ENCODE measurements at places on chromosomes 2 and 18.

- no peak for DNase-seq
Measured at GRCh38 chr18:75395137-75395536, 32.4 kb downstream of the SMIM21 start.

DNA sequence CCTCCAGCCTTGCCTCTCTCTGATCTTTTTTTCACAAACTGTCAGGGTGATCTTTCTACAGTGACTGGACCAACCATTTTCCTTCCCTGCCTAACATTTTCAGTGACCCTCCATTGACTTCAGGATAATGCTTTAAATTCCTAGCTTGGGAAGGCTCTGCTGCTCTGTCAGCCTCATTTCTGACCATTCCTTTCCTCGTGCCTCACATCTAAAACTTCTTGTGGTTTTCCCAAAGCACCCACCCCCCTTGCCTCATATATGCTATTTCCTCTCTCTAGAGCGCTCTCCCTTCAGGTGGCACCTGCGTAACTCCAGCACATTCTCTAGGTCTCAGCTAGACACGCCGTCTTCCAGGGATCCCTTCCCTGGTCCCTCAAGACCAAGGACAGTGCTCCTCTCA is 37.2 kb downstream of the DRC1 start:
- no peak for DNase-seq

GRCh38 chr2:270861-271260 is 6.1 kb downstream of the ACP1 start:
- DNase-seq: no peak

- DNase-seq: no peak
Measured at GRCh38 chr18:78658531-78658930, 321.1 kb upstream of the SALL3 start.

DNA sequence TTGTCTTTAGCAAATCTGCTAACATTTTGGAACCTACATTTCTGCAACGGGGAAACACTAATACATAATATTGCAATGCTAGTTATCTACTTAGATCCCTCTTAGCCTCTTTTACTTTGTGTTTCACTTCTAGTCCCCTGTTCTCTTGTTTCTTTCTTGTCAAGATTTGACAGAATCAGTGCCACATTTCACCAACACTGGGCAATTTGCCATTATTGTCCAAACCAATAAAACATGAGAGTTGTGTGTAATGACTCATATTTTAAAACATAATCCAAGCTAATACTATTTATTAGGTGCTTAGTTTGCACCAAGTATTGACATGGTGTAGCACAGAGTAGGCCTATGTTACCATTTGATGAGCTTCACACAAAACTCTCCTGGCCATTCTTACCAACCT is 33.7 kb upstream of the ACVR1C start:
- DNase-seq: peak; percentile 47

DNA sequence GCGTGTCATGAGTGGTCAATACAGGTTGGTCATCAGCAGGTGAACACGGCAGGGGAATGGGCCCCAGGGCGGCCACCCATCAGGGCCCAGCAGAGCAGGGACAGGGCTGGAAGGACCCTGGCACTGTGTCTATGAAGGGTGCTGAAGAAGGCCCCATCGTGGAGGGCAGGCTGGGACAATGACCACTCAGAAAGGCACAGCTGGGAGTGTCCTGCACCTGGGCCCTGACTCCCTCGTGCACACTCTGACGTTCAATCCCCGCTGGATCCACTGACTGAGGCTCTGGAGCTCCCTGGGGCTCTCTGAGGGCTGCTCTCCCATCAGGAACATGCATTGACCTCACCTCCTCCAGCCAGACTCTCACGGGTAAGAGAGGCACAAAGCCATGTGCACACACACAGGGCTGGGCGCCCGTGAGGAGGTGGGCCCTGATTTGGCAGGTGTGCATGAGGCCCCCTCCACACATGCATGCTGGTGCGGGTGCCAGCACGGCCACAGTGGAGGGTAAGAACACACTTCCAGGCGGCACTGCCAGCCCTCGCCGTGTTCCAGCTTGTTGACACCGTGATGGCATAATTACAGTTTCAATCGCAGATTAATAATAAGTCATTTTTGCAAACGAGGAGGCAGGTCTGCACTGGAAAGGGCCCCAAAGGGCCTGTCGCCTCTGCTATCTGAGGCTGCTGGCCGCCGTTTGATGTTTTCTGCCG is 58.5 kb downstream of the SMAD7 start:
- DNase-seq: no peak

- DNase-seq: no peak
Measured at GRCh38 chr2:100397118-100397860, 20.2 kb downstream of the CHST10 start.

DNA sequence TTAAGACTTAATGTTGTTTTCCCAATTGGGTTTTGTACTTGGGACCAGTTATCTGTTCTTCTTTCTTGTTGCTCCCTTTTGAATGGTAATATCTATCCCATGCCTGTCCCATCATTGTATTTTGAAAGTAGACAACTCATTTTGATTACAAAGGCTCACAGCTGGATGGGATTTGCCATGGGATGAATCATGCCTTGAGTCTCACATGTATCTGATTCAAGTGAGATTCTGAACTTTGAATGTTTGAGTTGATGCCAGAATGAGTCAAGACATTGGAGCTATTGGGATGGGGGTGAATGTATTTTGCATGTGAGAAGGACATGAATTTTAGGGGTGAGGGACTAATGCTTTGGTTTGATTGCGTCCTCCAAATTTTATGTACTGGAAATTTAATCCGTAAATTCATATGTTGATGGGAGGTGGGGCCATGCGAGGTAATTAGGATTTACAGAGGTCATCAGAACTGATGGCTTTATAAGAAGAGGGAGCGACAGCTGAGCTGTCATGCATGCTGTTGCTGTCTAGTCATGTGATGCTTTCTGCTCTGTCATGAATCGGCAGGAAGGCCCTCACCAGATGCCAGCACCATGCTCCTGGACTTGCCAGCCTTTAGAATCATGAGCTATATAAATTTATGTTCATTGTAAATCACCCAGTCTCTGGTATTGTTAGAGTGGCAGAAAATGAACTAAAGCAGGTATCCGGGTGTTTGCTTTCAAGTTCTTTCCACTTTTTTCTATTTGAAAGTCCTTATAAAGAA is 741.3 kb upstream of the RAB6C start:
- DNase-seq: no peak

GRCh38 chr18:9741406-9741792 is 33.3 kb downstream of the RAB31 start:
- DNase-seq: peak; percentile 28

All from LHCN-M2 (cell line).